Activated naive CD4-positive, alpha-beta T cell (primary cell): ENCODE measurements at places on chromosomes 2 and 18.

- DNase-seq: no peak
Observed at GRCh38 chr2:151782378-151783132, 45.7 kb downstream of the ARL5A start.

- DNase-seq: no peak
Observed at GRCh38 chr2:172671501-172671900, 64.1 kb upstream of the RAPGEF4 start.

DNA sequence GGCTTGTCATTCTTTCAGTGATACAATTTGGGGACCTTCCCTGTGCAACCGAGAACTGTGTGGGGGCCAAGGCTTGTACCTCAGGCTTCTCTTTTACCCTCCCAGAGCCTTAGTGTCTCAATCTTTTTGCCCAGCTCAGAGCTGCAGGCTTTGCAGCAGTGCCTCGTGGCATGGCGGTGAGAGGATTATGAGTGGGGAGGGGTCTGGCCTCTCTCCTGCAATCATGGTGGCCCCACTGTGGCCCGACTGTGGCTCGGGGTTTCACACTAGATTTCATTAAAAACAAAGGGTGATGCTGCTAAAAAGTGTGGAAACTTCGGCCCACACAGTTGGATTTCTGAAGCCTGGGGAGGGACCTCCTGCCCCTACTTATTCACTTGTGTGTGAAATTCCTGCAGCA lies 75.5 kb downstream of the CAPN13 start:
- DNase-seq: no peak

- no peak for DNase-seq
Observed at GRCh38 chr18:26417190-26417589, 131.2 kb downstream of the KCTD1 start.
